ENCODE measurements at places on chromosomes 16 and 17.

DNA sequence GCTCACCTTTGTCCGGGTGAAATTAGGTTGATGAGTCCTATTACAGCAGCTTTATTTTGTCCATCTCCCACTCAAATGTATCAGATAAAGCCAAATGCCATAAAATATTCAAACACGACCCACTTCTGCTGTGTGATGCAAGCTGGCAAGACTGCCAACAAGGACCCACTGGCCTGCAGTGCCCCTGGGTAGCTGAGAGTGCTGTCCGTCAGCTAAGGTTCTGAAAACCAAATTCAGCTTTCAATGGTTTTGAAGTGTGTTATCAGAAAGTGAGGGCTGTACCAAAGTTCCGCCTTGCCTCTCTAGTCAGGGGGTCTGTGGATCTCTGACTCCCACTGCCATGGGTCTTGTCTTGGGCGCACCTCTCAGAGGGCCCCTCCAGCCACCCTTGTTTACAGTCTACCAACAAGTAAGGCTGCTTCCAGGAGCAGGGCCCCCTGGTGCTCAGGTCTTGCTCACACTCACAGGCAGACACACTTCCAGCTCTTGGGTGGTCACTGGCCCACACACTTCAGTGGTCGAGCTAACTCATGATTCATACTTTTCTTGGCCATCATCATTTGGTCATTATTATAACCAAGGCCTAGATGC lies 10.5 kb upstream of the CCDC182 start:
- no peak for DNase-seq

- DNase-seq: no peak
Measured at GRCh38 chr16:27254262-27254811, 14.2 kb downstream of the NSMCE1 start.

DNA sequence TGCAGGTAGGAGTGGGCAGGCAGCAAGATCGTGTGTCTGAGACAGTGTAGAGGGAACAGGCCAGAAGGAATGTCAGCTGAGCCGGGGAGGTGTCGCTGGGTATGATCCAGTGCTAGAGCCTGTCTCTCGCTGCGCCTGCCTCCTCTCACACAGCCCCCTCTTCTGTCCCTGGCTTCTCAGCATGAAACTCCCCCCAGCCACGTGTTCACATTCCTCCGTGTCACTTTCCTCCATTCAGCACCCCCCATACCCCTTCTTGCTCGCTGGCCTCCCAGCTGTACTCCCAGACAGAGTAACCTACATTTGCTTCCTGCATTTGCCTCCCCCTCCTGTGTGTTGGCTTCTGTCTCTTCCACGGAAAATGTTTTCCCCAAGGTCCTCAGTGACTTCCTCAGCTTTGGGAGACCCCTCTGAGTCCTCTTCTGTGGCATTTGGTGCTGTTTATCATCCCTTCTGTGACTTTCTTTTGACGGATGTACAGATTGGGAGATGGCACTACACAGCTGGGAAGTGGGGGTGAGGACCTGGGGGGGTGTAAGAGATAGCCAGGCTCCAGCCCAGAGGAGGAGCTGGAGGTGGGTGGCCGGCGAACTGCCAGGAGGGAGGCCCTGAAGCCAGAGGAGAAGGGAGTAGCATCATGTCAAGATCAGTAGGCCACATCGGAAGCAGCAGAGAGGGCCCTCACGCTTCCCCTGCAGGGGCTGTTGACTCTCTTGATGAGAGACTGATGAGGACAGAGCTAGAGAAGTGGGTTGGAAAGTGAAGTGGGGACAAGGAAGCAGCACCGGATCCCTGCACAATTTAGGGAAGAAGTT lies 19.2 kb downstream of the SGF29 start:
- DNase-seq: no peak

- peak; percentile 88 for DNase-seq
Measured at GRCh38 chr17:63698886-63699637, 863 bp downstream of the LIMD2 start.

GRCh38 chr17:53912117-53912516 lies 89.4 kb downstream of the KIF2B start:
- no peak for DNase-seq

DNA sequence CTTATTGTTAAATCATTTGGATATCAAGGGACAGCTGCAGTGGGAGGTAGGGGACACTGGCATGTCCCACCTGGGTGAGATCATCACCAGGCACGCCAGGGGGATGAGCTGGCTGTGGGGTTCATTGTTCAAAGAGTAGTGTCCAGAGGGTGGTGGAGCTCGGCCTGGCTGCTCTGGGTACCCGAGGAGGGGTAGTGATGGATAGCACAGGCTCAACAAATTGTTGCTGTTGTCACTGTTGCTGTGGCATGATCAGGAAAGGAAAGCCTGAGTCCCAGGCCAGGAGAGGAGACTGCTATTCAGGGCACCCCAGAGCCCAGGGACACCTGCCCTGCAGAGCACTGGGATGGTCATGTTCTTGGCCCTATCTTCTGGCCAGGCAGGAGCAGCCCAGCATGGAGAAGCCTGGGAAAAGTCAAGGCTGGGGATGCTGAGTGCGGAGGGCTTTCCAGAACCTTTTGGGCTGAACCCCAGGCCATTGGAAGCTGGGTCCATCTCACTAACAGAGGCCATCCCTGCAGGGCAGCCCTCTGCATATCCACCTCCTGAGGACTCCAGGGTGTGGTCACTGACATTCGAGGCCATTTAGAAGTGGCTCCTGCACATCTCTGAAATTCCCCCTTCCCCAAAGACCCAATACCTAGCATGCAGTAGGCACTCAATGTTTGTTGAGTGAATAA lies 12.1 kb downstream of the BEAN1 start:
- no peak for DNase-seq

- DNase-seq: no peak
Measured at GRCh38 chr16:72836181-72836580, 211.7 kb downstream of the ZFHX3 start.

DNA sequence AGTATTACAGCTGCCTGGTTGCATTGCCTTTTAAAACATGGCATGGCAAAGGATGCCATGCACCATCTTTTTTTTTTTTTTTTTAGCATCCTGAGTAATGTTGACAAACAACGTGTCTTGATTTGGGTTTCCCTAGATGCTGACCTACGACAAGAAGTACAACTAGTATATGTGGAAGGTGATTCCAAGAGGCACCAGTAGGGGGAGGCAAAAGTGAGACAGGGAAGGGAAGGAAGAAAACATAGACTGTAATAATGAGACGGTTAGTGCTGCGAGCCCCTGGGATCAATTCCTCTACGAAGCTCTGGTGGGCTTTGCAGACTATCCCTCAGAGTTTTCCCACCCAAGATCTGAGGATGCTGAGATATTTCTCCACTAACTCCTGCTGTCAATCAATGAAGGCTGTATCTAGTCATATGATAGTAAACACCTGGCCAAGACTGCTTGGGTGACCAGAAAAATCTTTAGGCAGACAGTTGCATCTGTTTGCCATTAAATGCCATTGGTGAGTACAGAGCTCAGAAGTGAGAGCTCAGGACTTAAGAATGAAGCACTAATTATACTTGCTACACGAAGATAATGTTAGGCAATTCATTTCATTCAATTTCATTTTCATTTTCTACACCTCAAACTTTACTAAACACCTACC lies 458.6 kb upstream of the GOT2 start:
- peak; percentile 44 for DNase-seq

DNA sequence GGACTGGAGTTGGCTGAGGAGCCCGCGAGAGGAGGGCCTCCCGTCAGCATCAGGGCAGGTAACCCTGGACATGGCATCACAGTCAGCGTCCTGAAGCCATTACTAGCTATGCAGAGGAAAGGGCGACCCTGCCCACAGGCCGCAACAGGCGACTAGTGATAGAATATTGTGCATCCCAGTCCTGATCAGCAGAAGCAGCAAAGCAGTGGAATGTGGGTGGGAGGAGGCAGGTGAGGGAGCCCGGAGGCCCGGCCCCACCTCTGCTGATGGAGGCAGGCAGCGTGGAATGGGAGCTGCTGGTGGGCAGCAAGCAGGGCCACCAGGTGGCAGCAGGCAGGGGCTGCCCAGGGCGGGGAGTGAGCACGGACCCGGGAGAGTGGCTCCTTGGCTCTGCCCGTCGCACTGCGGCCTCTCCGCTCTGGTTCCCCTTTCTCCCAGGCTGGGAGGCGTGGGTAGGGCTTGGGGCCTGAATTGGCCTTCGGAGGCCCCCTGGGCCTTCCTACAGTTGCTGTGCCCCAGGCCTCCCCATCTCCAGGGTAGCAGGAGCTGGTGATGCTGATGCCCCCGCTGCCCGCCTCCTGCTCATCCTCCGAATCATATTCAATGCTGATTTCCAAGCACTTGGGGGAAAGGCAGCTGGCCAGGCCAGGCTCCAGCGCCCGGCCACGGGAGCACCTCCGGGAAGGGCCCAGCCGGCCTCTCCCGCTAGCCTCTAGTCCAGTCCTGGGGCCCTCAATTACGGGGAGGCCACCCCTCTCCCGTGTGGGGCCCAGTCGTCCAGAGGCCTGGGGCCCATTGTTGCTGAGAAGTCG lies 20.2 kb downstream of the TSPOAP1 start:
- no peak for DNase-seq

- DNase-seq: no peak
Measured at GRCh38 chr16:27025581-27025980, 41.1 kb upstream of the C16orf82 start.

- no peak for DNase-seq
Measured at GRCh38 chr17:73072219-73072962, 20.1 kb downstream of the SLC39A11 start.

GRCh38 chr16:73054813-73055482 lies 7.0 kb upstream of the ZFHX3 start:
- DNase-seq: peak; percentile 55

GRCh38 chr16:31301708-31302400 lies 42.1 kb downstream of the ITGAM start:
- peak; percentile 23 for DNase-seq

- no peak for DNase-seq
Measured at GRCh38 chr16:68493412-68494070, 45.2 kb upstream of the SMPD3 start.

GRCh38 chr16:48356633-48357376 lies 28.4 kb downstream of the SIAH1 start:
- DNase-seq: no peak

DNA sequence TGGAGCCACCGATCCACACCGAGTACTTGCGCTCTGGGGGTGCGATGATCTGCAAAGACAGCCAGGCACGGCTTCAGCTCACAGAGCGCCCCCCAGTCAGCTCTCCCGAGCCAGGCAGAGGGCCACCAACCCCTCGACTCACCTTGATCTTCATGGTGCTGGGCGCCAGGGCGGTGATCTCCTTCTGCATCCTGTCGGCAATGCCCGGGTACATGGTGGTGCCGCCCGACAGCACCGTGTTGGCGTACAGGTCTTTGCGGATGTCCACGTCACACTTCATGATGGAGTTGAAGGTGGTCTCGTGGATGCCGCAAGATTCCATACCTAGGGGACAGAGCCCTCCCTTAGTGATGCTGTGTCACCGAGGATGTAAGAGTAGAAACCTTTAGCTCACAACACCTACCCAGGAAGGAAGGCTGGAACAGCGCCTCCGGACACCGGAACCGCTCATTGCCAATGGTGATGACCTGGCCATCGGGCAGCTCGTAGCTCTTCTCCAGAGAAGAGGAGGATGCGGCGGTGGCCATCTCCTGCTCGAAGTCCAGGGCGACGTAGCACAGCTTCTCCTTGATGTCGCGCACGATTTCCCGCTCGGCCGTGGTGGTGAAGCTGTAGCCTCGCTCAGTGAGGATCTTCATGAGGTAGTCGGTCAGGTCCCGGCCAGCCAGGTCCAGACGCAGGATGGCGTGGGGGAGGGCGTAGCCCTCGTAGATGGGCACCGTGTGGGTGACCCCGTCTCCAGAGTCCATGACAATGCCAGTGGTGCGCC lies 1.6 kb downstream of the ACTG1 start:
- DNase-seq: no peak

DNA sequence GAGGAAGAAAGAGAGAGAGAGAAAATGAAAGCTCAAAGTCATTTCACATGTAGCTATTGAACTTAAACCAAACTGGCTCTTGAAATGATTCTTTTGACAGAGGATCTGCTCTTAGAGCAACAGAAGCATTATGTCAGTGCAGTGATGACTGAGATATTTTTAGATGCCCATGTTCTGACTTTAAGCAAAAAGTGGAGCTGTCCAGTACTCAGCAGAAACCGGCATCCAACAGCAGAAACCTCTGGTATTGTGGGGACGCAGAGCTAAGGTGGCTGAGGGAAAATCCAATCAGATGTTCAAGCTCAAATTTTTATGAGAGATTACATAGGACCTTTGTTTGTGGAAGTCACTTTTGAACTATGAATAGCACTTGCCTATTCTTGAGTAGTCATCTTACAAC lies 69.8 kb upstream of the ANKFN1 start:
- no peak for DNase-seq

- DNase-seq: peak; percentile 22
Measured at GRCh38 chr17:28849281-28849680, 5.5 kb upstream of the ERAL1 start.

DNA sequence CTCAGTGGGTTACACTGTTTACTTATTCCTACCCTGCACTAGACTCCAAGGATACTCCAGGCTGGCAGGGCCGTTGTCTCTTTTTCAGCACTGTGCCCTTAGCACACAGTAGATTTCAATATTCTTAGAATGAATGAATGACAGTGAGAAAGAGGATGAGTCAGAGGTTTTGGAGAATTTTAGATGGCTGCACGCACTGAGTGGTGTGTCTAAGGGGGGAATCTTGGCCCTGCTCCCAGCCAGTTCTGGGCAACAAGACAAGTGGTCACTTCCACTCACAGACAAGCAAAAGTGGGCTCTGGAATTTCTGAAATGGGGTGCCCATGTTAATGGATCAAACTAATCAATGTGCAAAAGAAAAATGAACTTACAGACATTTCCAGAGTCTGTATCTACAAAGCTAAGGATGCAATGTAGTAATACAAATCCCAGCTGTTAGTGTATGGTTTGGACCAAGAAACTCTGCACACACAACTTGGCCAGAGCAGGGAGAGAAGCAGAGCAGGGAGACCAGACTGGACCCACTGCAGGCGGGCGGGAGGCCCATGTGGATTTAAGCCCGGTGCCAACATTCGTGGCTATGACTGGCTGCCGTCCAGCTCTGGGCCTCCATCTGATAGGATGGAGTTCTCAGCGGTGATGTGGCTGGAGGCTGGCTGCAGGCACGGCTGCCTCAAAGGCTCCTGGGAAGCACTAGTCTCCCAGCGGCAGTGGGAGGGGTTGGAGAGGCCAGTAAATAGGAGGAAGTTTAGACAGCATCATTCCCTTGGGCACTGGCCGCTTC lies 95.6 kb upstream of the CDYL2 start:
- no peak for DNase-seq

GRCh38 chr16:50563989-50564388 lies 15.8 kb downstream of the NKD1 start:
- no peak for DNase-seq

DNA sequence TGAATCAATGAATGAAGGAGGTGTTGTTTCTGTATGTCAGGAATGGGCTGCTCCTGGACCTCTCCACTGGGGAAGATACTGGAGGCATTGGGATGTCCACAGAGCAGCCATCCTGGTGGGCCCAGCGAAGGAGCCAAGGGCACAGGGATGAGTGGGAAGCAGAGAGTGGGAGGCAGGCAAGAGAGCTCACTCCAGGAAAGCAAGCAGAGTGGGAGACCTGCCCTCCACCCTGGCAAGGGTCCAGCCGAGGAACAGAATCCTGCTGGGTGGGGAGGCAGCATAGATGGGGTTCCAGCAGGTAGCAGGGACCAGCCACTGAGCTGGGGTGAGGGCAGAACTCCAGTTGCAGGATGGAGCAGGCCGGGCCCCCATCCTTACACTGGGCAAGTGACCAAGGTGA lies 71.9 kb upstream of the AMZ2 start:
- no peak for DNase-seq
